Right ventricle myocardium inferior (tissue), 1 donor: ENCODE measurements at places on chromosomes 12 and 14. TPM values are rescaled to one million over a fixed set of nuclear protein-coding genes. Genes with fewer than 3 reads are reported as not detected.
A peak's percentile ranks its signal among the peaks of the same experiment; 100 is the strongest.

GRCh38 chr12:4270831-4271716 lies 2.5 kb upstream of the CCND2 start:
- DNase-seq = peak; percentile 85

The AKAP5 gene
- total RNA-seq = 0.16 TPM

DNA sequence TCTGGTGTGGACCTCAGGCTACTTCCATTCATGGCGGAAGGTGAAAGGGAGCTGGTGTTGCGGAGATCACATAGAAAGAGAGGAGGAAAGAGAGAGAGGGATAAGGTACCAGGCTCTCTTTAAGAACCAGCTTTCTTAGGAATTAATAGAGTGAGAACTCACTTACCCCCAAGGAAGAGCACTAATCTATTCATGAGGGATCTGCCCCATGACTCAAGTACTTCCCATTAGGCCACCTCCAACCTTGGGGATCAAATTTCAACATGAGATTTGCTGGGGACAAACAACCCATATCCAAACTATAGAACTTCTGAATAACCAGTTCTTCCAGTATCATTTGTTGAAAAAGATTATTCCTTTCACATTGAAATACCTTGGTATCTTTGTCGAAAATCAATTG lies 34.0 kb upstream of the C2CD5 start:
- DNase-seq = no peak

GRCh38 chr14:26905229-26905628 lies 307.4 kb upstream of the NOVA1 start:
- DNase-seq = no peak

DNA sequence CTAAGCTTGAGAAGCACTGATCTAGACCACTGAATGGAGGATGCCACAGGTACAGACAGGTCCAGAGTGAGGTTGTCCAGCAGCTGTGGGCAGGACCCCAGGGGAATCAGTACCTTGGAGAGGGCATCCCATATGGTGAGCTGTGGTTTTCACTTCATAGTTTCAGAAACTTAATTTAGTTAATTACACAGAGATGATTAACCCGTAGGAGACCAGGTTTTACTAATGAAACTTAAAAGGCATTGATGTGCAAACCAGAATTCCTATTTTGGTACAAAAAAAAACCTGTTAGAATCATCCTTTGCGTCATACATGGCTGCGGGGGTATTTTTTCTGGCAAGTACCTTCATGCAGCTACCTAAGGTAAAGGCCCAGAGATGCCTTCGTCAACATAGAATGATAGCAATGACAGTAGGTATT lies 159.3 kb downstream of the DACT1 start:
- DNase-seq = no peak

DNA sequence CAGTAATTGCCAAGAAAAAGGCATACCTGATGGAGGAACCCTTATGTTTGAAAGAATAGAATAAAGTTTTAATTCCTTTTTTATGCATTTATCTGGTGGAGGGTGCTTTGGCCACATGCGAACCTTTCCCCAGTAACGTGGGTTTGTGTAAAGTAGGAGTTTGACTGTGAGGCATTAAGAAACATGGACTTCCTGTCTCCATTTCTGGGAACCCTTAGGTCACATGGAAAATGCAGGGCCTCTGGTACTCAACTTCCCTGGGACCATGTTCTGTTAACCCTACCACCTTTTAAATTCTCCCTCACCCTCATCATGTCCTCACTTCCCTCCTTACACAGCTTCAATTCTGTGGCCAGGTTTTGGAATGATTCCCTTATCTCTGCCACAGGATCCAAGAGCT lies 80.3 kb downstream of the PPM1A start:
- DNase-seq = no peak

The KCNC2 gene
- total RNA-seq = not detected

- DNase-seq = no peak
These were observed 15.5 kb downstream of the SDSL start for GRCh38 chr12:113437729-113438100.
